ENCODE measurements at places on chromosomes 3 and 15. TPM values are rescaled to one million over a fixed set of nuclear protein-coding genes. Genes with fewer than 3 reads are reported as not detected.

Gene ZNF660
- 2.7 TPM for total RNA-seq

- no peaks in the 10 kb centered on the region for H3K4me1 ChIP-seq
- no peak overlapping the region for H3K27ac ChIP-seq
- no peak overlapping the region for H3K4me3 ChIP-seq
- DNase-seq, result no peak
These were observed 63.3 kb upstream of the TPM1 start for GRCh38 chr15:62979252-62979651.

GRCh38 chr3:21446027-21446426 is 305.0 kb downstream of the ZNF385D start:
- H3K4me1 ChIP-seq, result no peaks in the 10 kb centered on the region
- no peak overlapping the region for H3K4me3 ChIP-seq
- no peaks in the 10 kb centered on the region for H3K27me3 ChIP-seq
- DNase-seq, result no peak

DNA sequence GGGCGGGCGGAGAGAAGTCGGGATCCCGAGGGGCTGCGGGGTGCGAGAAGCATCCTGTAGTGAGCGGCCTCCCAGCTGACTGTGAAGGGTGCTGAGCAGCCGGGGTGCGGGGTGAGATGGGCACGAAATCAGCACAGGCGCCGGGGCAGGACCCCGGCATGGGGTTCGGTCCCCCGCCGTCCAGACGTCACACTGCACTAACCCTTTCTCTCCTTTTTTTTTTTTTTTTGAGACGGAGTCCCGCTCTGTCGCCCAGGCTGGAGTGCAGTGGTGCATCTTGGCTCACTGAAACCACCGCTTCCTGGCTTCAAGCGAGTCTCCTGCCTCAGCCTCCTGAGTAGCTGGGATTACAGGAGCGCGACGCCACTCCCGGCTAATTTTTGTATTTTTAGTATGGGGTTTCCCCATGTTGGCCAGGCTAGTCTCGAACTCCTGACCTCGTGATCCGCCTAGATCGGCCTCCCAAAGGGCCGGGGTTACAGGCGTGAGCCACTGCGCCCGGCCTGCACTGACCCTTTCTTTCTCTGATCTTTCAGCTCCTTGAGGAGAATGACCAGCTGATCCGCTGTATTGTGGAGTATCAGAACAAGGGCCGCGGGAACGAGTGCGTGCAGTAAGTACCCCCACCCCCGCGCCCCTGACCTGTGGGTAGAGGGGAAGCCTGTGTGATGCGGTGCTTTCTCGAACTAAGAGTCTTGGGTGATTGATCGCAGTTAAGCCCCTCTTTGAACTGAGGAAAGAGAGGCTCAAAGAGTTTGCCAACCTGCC is 513 bp downstream of the SS18L2 start:
- H3K27ac ChIP-seq, result peak overlapping the region; percentile 87
- H3K27me3 ChIP-seq, result no peaks in the 10 kb centered on the region
- H3K36me3 ChIP-seq, result peaks cover 30% of the 10 kb centered on the region
- H3K4me1 ChIP-seq, result peaks cover 21% of the 10 kb centered on the region
- DNase-seq, result no peak

GRCh38 chr3:191649626-191650025 is 188.7 kb downstream of the PYDC2 start:
- H3K36me3 ChIP-seq, result no peaks in the 10 kb centered on the region
- H3K27ac ChIP-seq, result no peak overlapping the region
- no peaks in the 10 kb centered on the region for H3K27me3 ChIP-seq
- no peaks in the 10 kb centered on the region for H3K4me1 ChIP-seq

Gene SLC51A
- total RNA-seq, result 1.3 TPM

GRCh38 chr15:47551079-47551478 is 166.2 kb upstream of the SEMA6D start:
- no peaks in the 10 kb centered on the region for H3K36me3 ChIP-seq
- no peaks in the 10 kb centered on the region for H3K27me3 ChIP-seq
- H3K27ac ChIP-seq, result no peak overlapping the region
- no peak for DNase-seq

GRCh38 chr3:27049792-27050191 is 319.4 kb downstream of the NEK10 start:
- H3K27me3 ChIP-seq, result no peaks in the 10 kb centered on the region
- no peak overlapping the region for H3K4me3 ChIP-seq
- no peaks in the 10 kb centered on the region for H3K4me1 ChIP-seq
- DNase-seq, result no peak
- H3K27ac ChIP-seq, result no peak overlapping the region

DNA sequence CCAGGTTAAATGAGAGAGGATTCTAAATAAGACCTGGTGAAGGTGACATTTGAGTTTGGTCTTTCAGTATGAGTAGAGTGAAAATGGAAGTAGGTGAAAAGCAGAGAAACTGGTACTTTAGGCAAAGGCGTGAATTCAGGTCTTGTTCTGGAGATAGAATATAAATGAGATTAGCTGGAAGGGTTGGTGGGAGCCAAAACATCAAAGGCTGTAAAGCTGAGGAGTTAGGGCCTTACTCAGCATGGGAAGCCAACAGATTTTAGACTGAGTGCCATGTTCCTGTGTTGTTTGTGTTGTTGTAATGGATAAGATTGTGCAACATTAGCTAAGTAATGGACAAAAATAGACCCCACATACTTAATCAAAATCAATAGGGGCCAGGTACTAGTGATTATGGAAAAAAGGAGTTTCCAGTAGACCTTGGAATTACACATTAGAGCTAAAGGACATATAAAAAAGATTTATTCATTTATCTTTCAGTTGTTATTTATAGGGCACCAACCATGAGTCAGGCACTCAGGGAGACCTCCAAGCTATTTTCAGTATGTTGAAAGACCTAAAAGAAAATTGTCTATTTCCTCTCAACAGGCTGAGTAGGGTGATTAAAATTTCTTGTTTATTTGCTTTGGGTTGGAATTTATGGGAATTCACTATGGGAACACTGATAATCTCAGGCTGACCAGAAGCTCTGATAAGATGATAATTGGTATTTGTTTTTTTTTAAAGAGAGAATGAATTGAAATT is 20.8 kb downstream of the ARL14 start:
- H3K4me3 ChIP-seq, result no peak overlapping the region
- no peaks in the 10 kb centered on the region for H3K4me1 ChIP-seq
- no peak overlapping the region for H3K27ac ChIP-seq
- no peaks in the 10 kb centered on the region for H3K27me3 ChIP-seq

GRCh38 chr3:129004639-129005295 is 3.7 kb downstream of the EFCC1 start:
- H3K36me3 ChIP-seq, result no peaks in the 10 kb centered on the region
- H3K4me3 ChIP-seq, result peak overlapping the region; percentile 9
- peaks cover 81% of the 10 kb centered on the region for H3K4me1 ChIP-seq

Gene STX19
- total RNA-seq, result 3.8 TPM

GRCh38 chr15:89483079-89483478 is 13.3 kb downstream of the RHCG start:
- H3K36me3 ChIP-seq, result no peaks in the 10 kb centered on the region
- DNase-seq, result no peak
- H3K27ac ChIP-seq, result no peak overlapping the region
